ENCODE measurements at places on chromosomes 4 and X.

DNA sequence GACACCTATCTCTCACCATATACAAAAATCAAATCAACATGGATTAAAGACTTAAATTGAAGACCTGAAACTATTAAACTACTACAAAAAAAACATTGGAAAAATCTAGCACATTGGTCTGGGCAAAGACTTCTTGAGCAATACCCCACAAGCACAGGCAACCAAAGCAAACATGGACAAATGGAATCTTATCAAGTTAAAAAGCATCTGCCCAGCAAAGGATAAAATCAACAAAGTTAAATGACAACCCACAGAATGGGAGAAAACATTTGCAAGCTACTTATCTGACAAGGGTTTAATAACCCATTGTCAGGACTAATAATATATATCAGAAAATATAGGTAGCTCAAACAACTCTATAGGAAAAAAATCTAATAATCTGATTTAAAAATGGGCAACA is 415.6 kb downstream of the KLHL13 start:
- DNase-seq, result no peak

DNA sequence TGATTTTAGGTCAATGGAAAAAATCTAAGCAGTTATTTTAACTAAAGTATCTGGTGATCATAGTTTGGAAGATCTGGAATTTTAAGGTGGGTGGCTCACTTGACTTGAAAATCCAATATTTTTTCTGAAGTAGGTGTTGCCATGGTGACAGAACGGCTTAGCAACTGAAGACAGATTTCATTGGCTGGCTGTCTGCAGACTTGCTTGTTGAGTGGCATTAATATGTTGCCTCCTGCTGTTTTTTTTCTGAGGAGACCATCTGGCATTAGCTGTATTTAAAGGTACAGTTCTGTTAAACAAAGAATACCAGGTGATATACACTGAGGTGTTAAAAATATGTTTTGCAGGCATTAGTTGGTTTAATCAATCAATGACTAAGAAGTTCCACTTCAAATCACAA is 19.8 kb downstream of the CPE start:
- DNase-seq, result no peak

DNA sequence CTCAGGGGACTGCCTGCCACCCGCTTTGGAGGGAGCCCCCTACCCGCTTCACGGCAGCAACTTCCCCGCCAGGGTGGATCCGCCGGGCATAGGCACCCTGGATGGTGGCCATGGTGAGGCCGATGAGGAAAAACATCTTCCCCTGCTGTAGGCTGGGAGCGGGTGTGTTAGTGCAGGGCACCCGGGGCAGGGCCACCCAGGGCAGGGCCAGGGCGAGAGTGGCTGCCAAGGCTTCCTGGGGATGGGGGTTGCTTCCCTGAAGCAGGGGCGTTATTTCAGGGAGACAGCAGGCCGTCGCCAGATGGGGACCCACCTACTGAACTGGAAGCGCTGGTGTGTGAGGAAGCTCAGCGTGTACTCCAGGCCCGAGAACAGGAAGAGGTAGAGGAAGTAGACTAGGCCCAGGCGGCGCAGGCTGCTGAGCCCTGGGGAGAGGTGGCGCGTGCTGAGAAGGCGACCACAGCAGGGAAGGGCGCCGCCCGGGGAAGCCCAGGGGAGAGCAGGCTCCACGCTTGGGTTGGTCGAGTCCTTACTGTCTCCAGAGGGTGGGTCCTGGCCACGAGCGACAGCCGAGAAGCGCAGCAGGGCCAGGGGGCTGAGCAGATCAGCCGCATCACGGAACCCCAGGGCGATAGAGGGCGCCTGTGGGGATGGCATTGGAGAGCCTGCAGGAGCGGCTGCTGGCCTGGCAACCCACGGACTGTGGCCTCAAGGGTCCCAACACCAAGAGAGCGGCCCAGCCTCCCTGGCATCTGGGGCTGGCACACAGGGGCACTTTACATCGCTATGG is 31.5 kb downstream of the NOP14 start:
- DNase-seq, result no peak

- DNase-seq, result no peak
Observed at GRCh38 chr4:26462874-26463273, 27.4 kb downstream of the CCKAR start.

GRCh38 chr4:161721947-161722346 is 441.9 kb downstream of the FSTL5 start:
- DNase-seq, result no peak

Measured in stimulated activated CD4-positive, alpha-beta T cell treated with anti-CD3 and anti-CD28 coated beads, Interleukin-12 subunit alpha, Interleukin-12 subunit beta, amount 100 ng/mL, for 4 hours (primary cell).